Activated CD4-positive, alpha-beta T cell treated with anti-CD3 and anti-CD28 coated beads, Interleukin-2, Interleukin-6, amounts not matched to agents 100 ng/mL and 50 ng/mL, durations not matched to agents 16 hours and 8 hours (primary cell): ENCODE measurements at places on chromosomes 3 and 15.

- no peak for DNase-seq
Measured at GRCh38 chr3:168517249-168518071, 421.7 kb upstream of the GOLIM4 start.

DNA sequence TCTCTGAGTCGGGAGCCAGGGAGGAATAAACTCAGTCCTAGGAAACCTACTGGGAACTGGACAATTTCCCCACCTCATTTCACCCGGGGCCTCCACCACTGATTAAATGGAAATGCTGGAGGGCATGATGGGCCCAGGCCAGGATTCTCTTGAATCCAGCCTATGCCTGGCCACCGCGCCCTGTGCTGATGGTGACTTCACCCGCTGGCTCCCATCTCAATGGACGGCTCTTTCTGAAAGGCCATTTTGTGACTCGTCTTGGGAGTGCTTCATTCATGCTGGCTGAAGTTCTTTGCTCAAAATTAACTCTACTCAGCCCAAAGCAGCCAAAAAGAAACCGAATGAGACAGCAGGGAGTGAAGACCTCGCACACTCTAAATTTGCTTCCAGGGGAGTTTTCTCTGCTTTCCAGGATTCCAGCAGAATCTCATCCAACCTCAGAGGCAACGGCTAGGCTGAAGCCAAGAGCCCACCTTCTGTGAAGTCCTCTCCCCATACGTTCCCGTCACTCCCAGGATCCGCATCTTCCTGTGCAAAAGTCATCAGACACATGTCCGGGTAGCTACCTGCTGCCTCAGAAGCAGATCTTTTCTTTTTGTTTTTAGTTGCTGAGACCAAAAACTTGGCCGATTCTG lies 266.0 kb upstream of the ICE2 start:
- DNase-seq = no peak

- no peak for DNase-seq
Measured at GRCh38 chr3:61420136-61420759, 141.1 kb upstream of the PTPRG start.

- no peak for DNase-seq
Measured at GRCh38 chr3:46585799-46586693, 19.9 kb upstream of the LRRC2 start.

DNA sequence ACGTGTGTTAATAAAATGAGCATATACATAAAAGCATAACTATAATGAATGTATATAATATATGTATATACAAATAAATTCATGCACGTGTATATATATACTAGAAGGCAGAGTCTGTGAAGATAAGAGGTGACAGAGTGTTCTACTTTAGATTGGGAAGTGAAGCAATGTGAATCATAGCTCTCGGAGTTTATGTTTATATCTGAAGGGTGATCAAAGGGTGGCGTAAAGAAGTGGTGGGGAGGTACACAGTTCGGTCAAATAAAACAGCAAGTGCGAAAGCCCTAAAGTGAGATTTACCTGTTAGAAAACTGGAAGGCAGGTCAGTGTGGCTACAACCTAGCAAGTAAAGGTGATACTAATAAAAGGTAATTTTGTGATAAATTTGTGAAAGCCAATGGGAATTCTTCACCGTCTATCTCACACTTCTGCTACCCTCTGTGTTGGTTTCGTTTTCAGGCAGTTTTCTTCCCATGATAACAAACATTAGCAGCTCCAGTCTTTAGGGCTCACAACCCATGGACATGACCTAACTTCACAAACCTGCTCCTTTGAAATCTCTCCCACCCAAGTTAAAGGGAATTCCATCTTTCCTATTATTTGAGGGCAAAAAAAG lies 46.7 kb upstream of the BCHE start:
- DNase-seq = no peak

GRCh38 chr3:197229836-197230235 lies 68.6 kb downstream of the DLG1 start:
- DNase-seq = no peak
